Natural killer cell (primary cell): ENCODE measurements at places on chromosomes 5 and 9. TPM values are rescaled to one million over a fixed set of nuclear protein-coding genes. Genes with fewer than 3 reads are reported as not detected.

- DNase-seq = no peak
These were observed 2.0 kb downstream of the BASP1 start for GRCh38 chr5:17219469-17219868.

GRCh38 chr5:179878222-179879002, 19.8 kb upstream of the MRNIP start:
- DNase-seq = no peak

- DNase-seq = no peak
These were observed 54.9 kb downstream of the ASTN2 start for GRCh38 chr9:117359910-117360309.

- no peak for DNase-seq
These were observed 16.8 kb downstream of the SCAMP1 start for GRCh38 chr5:78377056-78377717.

DNA sequence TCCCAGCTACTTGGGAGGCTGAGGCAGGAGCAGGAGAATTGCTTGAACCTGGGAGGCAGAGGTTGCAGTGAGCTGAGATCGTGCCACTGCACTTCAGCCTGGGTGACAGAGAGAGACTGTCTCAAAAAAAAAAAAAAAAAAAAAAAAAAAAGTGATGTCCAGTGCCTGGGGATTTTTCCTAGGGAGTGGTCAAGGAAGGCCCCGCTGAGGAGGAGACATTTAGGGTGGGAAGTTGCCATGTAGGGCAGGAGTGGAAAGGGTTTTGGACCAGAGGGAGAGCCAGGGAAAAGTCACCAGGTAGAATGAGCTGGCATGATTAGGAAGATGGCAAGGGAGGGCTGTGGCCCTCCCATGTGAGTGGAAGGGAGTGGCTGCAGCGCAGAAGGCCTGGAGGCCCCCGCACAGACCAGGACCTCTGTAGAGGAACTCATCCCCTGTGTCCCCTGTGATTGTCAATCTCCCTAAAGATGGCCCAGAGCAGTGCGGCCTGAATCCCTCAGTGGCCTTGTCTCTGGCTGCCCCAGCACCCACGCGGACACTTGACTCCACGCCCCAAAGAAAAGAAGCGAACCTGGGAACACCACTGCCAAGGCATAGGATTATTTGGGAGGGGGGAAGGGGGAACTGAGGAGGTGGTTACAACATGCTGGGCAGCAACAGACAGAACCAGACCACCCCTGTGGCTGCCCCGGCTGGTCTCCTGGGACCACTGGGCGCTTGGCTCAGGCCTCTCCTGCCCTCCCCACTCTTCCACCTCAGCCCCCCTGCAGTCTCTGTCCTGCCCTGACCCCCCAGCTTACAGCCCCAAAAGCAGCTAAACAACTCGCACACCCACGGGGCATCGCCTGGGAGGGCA, 2.6 kb upstream of the SQSTM1 start:
- no peak for DNase-seq

Gene PARP8
- total RNA-seq = 395 TPM

Gene GLDC
- total RNA-seq = 1.3 TPM

Gene IFNA21
- total RNA-seq = not detected
